Right atrium auricular region (tissue), 2 donors: ENCODE measurements at places on chromosomes 4 and X. TPM values are rescaled to one million over a fixed set of nuclear protein-coding genes. Genes with fewer than 3 reads are reported as not detected.

DNA sequence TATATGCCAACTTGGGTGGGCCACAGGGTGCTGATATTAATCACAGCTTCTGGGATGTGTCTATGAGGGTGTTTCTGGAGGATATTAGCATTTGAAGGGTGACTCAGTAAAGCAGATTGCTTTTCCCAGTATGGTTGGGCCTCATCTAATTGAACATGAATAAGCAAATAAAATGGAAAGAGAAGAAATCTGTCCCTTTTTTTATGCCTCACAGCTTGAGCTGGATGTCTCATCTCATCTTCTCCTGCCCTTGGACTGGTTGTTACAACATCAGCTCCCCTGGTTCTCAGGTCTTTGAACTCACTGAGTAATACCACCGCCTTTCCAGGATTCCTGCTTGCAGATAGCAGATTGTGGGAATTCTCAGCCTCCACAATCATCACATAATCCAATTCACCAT lies 1149.2 kb downstream of the PCDH18 start:
- DNase-seq, result no peak

DNA sequence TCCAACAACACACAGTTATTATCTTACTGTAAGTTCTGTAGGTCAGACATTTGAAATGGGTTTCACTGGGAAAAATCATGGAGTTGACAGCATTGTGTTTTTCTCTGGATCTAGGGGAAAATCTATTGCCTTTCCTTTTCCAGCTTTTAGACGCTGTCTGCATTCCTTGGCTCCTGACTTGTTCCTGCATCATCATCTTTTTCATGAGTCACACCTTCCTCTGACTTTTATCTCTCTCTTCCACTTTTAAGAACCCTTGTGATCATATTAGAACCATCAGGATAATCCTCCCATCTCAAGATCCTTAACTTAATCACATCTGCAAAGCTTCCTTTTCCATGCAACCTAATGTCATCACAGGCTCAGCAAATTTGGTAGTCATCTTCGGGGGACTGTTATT lies 1454.8 kb downstream of the RPA4 start:
- DNase-seq, result no peak

Gene GPR143
- total RNA-seq, result 1.1 TPM

DNA sequence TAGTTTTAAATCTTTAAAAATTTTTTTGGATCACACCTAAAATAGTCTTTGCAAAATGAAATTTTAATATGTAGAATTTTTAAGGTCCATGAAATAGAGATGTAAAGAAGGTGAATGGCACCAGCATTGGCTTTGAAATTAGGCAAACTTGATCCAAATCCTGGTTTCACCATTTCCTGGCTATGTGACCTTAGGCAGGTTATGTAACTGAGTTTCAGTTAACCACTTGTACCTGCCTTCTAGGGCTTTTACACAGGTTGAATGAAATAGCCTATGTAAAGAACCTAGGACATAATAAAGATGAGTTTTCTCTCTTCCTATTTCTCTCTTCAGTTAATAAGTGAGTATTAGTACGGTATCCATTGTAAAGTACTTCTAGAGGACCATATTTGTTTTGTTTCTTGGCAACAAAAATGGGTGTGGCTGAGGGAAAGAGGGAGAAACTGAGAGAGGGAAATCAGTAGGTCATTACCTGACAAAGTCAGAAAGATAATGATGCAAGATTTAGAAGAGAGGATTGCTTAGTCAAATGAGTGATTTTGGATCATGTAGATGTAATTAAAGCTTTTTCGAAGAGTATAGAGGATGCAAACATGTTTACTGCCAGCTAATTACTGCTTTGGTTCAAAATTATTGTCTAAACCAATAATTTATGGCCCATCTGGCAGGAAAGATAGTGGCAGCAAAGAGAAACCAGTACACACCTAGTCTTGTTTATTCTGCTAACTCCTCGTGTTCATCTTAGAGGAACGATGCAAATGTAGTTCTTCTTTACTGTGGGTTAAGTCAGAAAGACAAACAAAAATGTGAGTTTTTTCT lies 81.9 kb downstream of the PDLIM5 start:
- no peak for DNase-seq

DNA sequence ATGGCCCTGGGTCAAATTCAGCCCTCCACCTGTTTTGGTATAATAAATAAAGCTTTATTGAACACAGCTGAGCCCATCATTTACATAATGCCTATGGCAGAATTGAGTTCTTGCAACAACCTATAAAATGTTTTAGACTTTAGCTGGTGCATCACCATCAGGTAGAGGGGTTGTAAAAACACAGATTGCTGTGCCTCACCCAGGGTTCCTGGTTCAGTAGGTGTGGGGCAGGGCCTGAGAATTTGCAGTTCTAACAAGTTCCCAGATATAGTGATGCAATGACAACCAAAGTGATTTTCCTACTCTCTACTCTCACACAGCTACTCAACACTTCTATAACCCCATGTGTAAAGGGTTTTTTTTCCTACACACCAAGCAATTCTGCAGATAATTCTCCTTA lies 120.0 kb upstream of the EGFL6 start:
- no peak for DNase-seq

GRCh38 chrX:40651620-40652223 lies 4.4 kb upstream of the CXorf38 start:
- peak; percentile 86 for DNase-seq

Gene KIAA1210
- total RNA-seq, result 0.04 TPM

DNA sequence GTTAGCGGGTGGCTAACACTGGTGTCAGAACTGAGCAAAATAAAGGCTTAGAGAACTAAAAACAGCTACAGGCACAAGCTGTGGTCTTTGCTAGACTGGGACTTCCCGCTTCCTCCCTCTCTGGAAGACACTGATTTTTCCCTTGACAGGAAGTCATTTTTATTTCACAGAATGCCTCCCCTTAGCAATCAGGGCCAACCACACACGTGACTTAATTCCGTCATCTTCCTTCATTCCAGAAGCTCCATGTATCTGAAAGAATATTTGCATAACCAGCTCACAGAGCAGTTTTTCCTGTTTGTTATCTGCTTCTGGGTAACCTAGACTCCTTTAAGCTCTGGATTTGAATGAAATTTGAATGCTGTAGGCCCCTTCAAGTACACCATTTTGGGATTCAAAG lies 327.5 kb upstream of the FRG1 start:
- no peak for DNase-seq

Gene F9
- not detected for total RNA-seq
